ENCODE measurements at places on chromosomes 3 and 15. TPM values are rescaled to one million over a fixed set of nuclear protein-coding genes. Genes with fewer than 3 reads are reported as not detected.

The LCMT2 gene
- total RNA-seq: 3.6 TPM

The CD47 gene
- total RNA-seq: 23.5 TPM

The GOLGA6L7 gene
- total RNA-seq: not detected

The HRH1 gene
- 11.9 TPM for total RNA-seq

The CDHR4 gene
- total RNA-seq: not detected

The BCHE gene
- total RNA-seq: 24.3 TPM

The VGLL3 gene
- 0.76 TPM for total RNA-seq

The PLXNB1 gene
- total RNA-seq: 46.9 TPM

The MYL3 gene
- not detected for total RNA-seq

The RBPMS2 gene
- total RNA-seq: not detected

The GOLGA6C gene
- not detected for total RNA-seq

The SLC7A14 gene
- total RNA-seq: 1.3 TPM

The P2RY14 gene
- total RNA-seq: not detected

Measured in bladder microvascular endothelial cell (primary cell).